ENCODE measurements at places on chromosomes 6 and 20.

GRCh38 chr6:44428682-44429081, 41.2 kb downstream of the CDC5L start:
- no peak for DNase-seq

DNA sequence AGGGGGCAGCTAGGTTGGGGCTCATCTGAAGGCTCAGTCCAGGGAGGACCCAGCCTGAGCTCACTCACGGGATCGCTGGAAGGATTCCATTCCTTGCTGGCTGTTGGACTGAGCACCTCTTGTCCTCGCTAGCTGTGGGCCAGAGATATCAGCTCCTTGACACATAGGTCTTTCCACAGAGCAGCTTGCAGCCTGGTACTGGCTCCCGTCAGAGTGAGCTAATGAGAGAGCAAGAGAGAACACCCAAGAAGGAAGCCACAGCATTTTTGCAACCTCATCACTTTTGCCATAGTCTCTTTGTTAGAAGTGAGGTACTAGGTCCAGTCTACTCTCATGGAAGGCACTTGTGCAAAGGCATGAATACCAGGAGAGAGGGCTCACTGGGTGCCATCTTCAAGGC, 179.9 kb downstream of the CDC5L start:
- DNase-seq = no peak

DNA sequence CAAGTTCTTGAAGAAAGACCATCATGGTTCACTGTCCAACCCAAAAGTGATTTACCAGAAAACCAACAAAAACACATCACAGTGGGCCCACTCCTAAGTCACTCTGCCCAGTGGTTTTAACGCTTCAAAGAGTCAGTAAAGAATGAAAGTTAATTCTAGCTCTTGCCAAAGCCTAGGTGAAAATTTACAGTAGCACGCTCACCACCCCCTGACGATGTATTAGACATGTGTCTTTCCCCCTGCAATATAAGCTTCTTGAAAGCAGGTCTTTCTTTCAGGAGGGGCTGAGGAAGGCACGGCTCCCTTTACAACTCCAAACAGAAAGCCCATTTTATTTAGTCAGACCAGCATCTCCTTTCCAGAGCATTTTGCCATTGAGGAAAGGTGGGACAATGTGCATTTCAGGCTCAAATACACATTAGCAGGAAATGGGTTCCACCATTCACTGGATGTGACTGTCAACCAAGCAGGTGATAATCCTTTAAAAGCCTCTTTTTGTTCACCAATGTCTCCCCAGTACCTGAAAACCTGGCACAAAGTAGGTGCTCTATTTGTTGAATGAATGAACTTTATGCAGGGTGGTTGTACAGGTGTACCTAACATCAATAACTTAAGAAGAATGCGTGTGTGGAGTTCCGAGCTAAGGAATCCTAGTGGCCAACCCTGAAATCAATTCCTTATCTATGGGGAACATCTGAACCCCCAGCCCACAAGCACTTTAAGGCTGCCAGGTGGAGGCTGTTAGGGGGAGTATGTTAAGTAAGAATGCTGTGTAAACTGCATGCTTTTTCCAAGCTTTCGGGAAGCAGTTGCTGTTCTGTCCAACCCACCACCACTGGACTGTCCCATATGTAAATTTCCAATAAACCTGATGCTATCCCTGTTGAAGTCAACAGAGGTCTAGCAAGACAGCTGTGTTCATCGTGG, 11.4 kb downstream of the EZR start:
- no peak for DNase-seq

DNA sequence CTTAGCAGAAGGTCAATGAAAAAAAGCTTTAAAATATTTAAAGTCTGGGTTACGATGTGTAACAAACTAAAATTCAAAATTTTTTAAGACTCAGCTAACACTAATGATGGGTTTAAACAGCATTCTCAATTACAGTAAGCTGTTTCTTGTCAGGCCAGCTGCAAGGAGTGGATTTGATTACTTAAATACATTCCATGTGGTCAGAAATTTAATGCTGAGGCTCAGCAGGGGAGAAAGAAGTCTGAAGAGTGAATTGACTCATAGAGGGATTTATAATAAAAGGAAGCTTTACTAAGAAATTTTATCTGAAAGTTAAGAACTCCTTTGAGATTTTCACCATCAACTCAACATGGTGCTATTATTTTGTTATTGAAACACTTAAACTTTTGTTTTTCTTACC, 398.6 kb downstream of the KHDRBS2 start:
- DNase-seq = no peak

GRCh38 chr6:158293122-158293521, 19.1 kb upstream of the TULP4 start:
- DNase-seq = no peak
